ENCODE measurements at places on chromosomes 1 and 21. TPM values are rescaled to one million over a fixed set of nuclear protein-coding genes. Genes with fewer than 3 reads are reported as not detected.

GRCh38 chr21:34094949-34095348, 21.6 kb downstream of the MRPS6 start:
- H3K4me3 ChIP-seq: no peak overlapping the region
- H3K36me3 ChIP-seq: peaks cover 14% of the 10 kb centered on the region
- no peaks in the 10 kb centered on the region for H3K27me3 ChIP-seq
- H3K27ac ChIP-seq: no peak overlapping the region
- peaks cover 10% of the 10 kb centered on the region for H3K4me1 ChIP-seq

DNA sequence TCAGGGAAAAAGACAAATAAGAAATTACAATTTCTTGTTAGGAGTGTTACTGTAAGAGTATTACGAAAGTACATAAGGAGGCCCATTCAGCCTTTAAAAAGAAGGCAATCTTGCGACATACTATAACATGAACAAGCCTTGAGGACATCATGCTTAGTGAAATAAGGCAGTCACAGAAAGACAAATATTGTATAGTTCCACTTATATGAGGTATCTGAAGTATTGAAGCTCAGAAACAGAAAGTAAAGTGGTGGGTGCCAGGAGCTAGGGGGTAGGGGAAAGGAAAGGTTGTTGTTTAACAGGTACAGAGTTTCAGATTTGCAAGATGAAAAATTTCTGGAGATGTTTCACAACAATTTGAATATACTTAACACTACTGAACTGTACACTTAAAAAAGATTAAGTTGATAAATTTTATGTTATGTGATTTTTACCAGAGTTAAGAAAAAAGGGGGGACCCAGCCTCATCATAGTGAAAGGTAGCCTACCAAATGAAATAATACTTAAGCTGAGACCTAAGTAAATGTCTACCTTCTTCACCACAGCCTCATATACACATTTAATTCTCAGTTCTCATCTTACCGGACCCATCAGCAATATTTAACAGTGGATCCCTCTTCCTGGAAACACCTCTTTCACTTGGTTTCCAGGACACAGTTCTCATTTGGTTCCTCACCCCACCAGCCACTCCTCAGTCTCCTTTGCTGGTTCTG, 19.5 kb downstream of the USP24 start:
- no peak for DNase-seq
- H3K36me3 ChIP-seq: no peaks in the 10 kb centered on the region
- H3K27ac ChIP-seq: no peak overlapping the region
- peaks cover 5% of the 10 kb centered on the region for H3K4me1 ChIP-seq

DNA sequence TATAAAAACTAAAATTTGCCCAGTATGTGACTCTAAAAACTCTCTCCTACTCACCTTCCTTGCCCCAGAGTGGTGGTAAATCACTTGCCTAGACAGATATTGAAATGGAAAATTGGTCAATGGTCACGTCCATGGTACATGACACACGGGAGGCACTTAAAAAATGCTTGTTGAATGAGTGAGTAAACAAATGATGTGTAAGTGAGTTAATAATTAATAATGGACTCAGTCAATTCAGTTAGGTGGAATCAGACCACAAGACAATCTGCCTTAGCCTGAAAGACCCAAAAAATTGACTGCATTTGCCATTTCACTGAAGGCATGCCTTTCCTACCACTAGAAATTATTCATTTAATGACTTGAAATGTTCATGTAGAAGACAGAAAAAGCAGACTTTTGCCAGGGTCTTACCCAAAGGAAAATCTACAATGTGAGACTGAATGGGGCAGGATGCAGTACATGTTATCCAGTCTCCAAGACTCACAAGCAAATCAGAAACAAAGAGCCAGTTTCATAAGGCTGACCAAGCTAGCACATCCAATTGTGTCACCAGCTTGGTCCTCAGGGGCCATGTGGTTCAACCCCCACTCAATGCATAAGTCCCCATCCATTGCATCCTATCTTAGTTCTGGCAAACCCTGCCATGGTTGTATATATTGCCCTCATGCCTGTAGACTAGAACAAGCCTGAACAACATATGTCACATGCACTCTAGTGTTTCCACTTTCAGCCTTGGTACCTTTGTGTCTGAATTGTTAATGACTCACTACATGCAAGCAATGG, 73.6 kb downstream of the TBX15 start:
- H3K36me3 ChIP-seq: no peaks in the 10 kb centered on the region
- no peak overlapping the region for H3K27ac ChIP-seq
- H3K4me3 ChIP-seq: no peak overlapping the region
- H3K4me1 ChIP-seq: no peaks in the 10 kb centered on the region

- no peak overlapping the region for H3K4me3 ChIP-seq
- H3K27me3 ChIP-seq: peaks cover 7% of the 10 kb centered on the region
These were observed 29.4 kb downstream of the ZBTB18 start for GRCh38 chr1:244080343-244080929.

GRCh38 chr1:224621813-224622682, 5.9 kb downstream of the CNIH3 start:
- no peak overlapping the region for H3K27ac ChIP-seq
- H3K4me3 ChIP-seq: no peak overlapping the region
- no peaks in the 10 kb centered on the region for H3K4me1 ChIP-seq
- H3K36me3 ChIP-seq: no peaks in the 10 kb centered on the region
- H3K27me3 ChIP-seq: peaks cover 12% of the 10 kb centered on the region

PTPN7 gene
- 13.4 TPM for polyA plus RNA-seq

DCDC2B gene
- polyA plus RNA-seq: not detected

GRCh38 chr1:113375878-113376277, 14.4 kb upstream of the MAGI3 start:
- H3K27me3 ChIP-seq: no peaks in the 10 kb centered on the region
- H3K36me3 ChIP-seq: no peaks in the 10 kb centered on the region
- DNase-seq: no peak

FPGT gene
- 17.2 TPM for polyA plus RNA-seq

SMPDL3B gene
- 0.26 TPM for polyA plus RNA-seq

DNA sequence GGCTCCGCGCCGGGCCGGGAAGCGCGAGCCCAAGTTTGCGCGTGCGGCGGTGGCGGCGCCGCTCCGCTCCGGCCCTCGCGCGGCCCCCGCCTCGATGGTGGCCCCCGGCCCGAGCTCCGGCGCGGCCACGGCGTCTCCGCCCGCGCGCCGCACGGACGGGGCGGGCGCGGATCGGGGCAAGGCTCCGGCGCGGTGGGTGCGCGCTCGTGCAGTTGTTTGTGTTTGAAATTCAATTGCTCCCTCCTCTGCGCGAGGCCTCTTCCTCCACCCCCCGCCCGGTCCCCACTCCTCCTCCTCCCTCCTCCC, at the start of gene HDGF:
Gene HDGF, minus strand, starts transcription at position 225 of the 306 bp plus-strand sequence. CDS start 246 bp downstream, outside the sequence.
- H3K4me3 ChIP-seq: peak within 1 kb of the TSS; percentile 82
- H3K4me1 ChIP-seq: peaks cover 50% of the 10 kb centered on the region
- H3K27ac ChIP-seq: peak within 1 kb of the TSS; percentile 98

- no peaks in the 10 kb centered on the region for H3K27me3 ChIP-seq
- no peaks in the 10 kb centered on the region for H3K36me3 ChIP-seq
These were observed 5.8 kb downstream of the PAFAH2 start for GRCh38 chr1:25991937-25992688.

DNA sequence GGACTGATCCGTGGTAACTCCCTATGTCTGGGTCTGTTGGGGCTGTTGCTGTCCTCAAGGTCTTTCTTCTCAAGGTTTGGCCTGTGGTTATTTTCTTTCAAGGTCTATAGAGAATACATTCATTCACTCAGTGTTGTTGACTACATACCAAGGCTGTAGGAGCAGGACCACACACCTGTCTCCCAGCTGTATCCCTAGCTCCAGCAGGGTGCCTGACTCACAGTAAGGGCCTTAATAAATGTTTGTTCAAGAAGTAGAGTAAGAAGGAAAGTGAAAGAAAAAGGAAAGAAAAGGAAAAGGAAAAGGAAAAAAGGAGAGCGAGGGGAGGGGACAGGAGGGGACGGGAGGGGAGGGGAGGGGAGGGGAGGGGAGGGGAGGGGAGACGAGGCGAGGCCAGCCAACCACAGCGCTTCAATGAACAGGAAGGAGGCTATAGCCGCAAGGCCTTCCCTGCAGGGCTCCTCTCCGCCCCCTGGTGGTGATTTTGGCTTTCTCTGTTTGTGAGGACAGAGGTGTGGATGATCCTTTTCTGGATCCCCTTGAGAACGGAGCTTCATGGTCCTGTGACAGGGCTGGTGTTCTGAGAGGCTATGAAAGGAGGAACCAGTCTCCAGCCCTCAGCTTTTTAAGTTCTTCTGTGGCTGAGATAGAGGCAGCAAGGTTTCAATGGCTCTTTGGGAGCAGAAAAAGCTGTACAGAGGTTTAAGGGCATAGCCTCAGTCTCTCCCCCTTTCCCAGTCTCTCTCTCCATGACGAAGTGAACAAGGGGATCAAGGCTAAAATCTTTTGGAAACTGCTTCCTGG, 30.6 kb upstream of the LCE5A start:
- H3K27ac ChIP-seq: no peak overlapping the region
- no peaks in the 10 kb centered on the region for H3K36me3 ChIP-seq
- H3K4me1 ChIP-seq: no peaks in the 10 kb centered on the region

- no peak overlapping the region for H3K27ac ChIP-seq
- no peak overlapping the region for H3K4me3 ChIP-seq
- DNase-seq: no peak
These were observed 9.1 kb upstream of the ATAD3B start for GRCh38 chr1:1462318-1462966.

BCAN gene
- 2.4 TPM for polyA plus RNA-seq

S100A1 gene
- 10.9 TPM for polyA plus RNA-seq

DNA sequence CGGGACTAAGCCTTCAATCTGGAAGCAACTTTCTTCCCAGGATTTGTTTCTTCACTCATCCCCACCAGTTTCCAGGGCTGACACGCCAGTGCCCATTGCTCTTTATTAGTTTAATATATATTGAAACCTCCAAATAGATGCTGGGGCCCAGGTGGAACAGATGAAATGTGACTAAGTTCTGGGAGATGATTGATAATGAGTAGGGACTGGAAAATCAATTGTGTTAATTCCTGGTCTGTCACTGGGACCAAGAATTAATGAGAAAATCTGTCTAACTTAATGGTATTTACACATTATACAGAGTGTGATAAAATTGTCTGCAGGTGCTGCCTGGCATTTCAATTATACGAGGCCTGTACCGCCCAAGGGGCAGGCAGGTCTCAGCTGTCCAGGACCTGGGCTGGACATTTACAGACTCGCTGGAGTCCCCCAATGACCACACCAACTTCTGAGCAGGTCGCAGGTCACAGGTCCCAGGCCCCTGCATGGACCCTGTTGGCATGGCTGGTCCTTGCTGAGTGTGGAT, 35.8 kb downstream of the UBIAD1 start:
- no peak overlapping the region for H3K27ac ChIP-seq
- H3K4me3 ChIP-seq: no peak overlapping the region
- no peaks in the 10 kb centered on the region for H3K4me1 ChIP-seq
- H3K27me3 ChIP-seq: no peaks in the 10 kb centered on the region

SPRR3 gene
- 2.9 TPM for polyA plus RNA-seq

GRCh38 chr21:15249285-15249993, 184.6 kb upstream of the NRIP1 start:
- no peaks in the 10 kb centered on the region for H3K4me1 ChIP-seq
- no peaks in the 10 kb centered on the region for H3K27me3 ChIP-seq
- H3K27ac ChIP-seq: no peak overlapping the region
- no peak for DNase-seq

- no peaks in the 10 kb centered on the region for H3K36me3 ChIP-seq
- no peak for DNase-seq
- H3K4me1 ChIP-seq: peaks cover 28% of the 10 kb centered on the region
- no peak overlapping the region for H3K4me3 ChIP-seq
- no peak overlapping the region for H3K27ac ChIP-seq
- no peaks in the 10 kb centered on the region for H3K27me3 ChIP-seq
These were observed 11.5 kb downstream of the HIPK1 start for GRCh38 chr1:113940365-113941244.

DNA sequence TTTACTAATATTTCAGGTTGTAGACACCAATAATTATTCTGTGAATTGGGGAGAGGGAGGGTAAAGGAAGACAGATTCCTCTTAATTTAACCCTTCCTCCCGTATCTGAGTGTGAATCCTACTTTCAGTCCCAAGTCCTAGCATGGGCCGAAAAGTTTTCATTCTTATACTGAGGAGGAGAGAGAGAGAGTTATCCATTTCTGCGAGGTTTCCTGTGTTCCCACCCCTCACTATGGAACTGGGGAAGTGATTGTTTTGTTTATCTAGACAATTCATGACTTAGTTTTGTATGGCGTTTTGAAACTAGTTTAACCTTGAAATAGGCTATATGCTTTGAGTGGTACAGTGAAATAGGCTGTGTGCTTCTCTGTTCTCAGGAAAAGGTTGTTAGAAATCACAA, 134.0 kb upstream of the DPYD start:
- no peak for DNase-seq
- no peak overlapping the region for H3K27ac ChIP-seq
- H3K4me3 ChIP-seq: no peak overlapping the region
- H3K36me3 ChIP-seq: no peaks in the 10 kb centered on the region

- no peak overlapping the region for H3K4me3 ChIP-seq
- DNase-seq: no peak
- H3K4me1 ChIP-seq: peaks cover 37% of the 10 kb centered on the region
- no peaks in the 10 kb centered on the region for H3K27me3 ChIP-seq
- peak overlapping the region; percentile 6 for H3K27ac ChIP-seq
- no peaks in the 10 kb centered on the region for H3K36me3 ChIP-seq
These were observed 72.1 kb downstream of the SKI start for GRCh38 chr1:2300004-2300771.

- no peaks in the 10 kb centered on the region for H3K27me3 ChIP-seq
- no peak overlapping the region for H3K4me3 ChIP-seq
- no peaks in the 10 kb centered on the region for H3K4me1 ChIP-seq
These were observed 634.9 kb downstream of the LMO4 start for GRCh38 chr1:87963556-87963955.

DNA sequence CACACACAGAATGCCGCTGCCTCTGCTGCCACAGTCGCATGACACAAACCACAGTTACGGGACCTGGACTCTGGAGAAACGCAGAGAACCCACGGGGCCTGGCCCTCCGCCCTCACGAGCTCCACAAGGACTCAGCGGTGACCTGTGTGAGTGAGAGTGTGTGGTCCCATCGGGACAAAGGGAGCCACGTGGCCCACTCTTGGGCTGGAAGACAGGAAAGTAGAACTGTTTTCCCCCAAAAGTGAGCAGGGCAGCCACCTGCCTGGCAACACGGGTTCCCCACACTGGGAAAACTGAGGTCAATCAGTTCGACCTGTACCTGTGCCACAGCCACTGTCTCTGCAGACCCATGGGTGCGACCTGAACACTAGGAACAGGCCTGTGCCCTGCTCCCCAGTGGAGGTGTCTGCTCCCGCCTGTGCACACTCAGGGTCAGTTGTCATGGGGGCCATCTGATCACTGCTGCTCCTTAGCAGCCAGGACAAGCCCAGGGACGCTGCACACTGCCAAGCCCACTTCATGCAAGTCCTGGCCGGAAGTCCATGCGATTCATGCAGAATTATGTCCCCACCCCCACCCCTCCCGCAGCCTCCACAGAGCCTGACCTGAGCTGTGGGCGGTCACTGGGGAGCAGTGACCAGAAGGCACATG, 54.4 kb upstream of the ADARB1 start:
- no peak for DNase-seq
- no peak overlapping the region for H3K27ac ChIP-seq

PRKAA2 gene
- 0.88 TPM for polyA plus RNA-seq

GRCh38 chr1:206829875-206830274, 35.5 kb upstream of the IL20 start:
- no peaks in the 10 kb centered on the region for H3K36me3 ChIP-seq
- H3K27ac ChIP-seq: no peak overlapping the region
- no peak overlapping the region for H3K4me3 ChIP-seq
- H3K4me1 ChIP-seq: no peaks in the 10 kb centered on the region
- DNase-seq: no peak

ESPN gene
- polyA plus RNA-seq: 0.16 TPM

Measured in adrenal gland (tissue), 19 donors.